Activated T-helper 17 cell treated with anti-CD3 and anti-CD28 coated beads, Interleukin-2, amount 50 U/mL, for 72 hours (primary cell): ENCODE measurements at places on chromosomes 11 and 22. TPM values are rescaled to one million over a fixed set of nuclear protein-coding genes. Genes with fewer than 3 reads are reported as not detected.

DNA sequence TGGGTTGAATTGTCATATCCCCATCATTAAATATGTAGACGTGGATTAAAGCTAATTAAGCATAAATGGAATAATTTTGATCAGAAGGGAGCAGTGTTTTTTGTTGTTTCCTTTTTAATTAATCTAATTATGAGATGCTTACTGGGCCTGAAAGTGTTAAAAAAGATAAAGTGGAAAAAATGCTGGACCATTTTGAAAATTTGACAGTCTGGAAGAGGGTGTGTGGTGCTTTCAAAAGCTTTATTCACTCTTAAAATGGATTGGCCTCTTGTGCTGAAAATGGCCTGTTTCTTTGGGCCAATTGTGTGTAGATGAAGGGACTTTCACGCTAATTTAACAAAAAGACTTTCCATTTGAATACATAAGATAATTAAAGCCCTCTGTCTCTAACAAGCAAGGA, 1.8 kb downstream of the TNRC6B start:
- H3K4me1 ChIP-seq = peaks cover 58% of the 10 kb centered on the region
- peaks cover 16% of the 10 kb centered on the region for H3K36me3 ChIP-seq

- no peak overlapping the region for H3K27ac ChIP-seq
- no peaks in the 10 kb centered on the region for H3K36me3 ChIP-seq
- ATAC-seq = no peak
- H3K4me1 ChIP-seq = no peaks in the 10 kb centered on the region
- H3K27me3 ChIP-seq = peaks cover 7% of the 10 kb centered on the region
These were observed 41.2 kb downstream of the HEPHL1 start for GRCh38 chr11:94062360-94062759.

DNA sequence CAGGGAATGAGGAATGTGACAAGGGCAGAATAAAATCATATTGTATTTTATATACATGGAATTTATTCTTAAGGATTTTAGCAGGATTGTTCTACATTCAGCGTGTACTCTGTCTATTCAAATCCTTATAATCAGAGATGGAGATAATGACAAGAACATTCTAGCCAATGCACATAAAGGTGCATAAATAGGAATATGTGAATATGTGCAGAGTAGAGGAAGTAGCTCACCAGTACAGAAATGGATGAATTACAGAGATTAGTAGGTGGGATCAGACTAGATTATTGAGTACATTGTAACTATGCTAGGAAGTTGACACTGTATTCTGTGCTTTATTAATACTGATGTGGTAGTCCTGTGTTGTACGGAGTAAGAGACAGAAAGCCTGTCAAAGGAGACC, 1308.8 kb downstream of the FAM181B start:
- H3K36me3 ChIP-seq = no peaks in the 10 kb centered on the region
- H3K4me3 ChIP-seq = no peak overlapping the region
- H3K27ac ChIP-seq = no peak overlapping the region

The BTBD18 gene
- not detected for total RNA-seq

GRCh38 chr22:48941903-48942575, 885.6 kb downstream of the BRD1 start:
- no peak overlapping the region for H3K27ac ChIP-seq
- no peaks in the 10 kb centered on the region for H3K36me3 ChIP-seq
- H3K4me3 ChIP-seq = no peak overlapping the region
- H3K27me3 ChIP-seq = peaks cover 4% of the 10 kb centered on the region
- H3K4me1 ChIP-seq = no peaks in the 10 kb centered on the region

DNA sequence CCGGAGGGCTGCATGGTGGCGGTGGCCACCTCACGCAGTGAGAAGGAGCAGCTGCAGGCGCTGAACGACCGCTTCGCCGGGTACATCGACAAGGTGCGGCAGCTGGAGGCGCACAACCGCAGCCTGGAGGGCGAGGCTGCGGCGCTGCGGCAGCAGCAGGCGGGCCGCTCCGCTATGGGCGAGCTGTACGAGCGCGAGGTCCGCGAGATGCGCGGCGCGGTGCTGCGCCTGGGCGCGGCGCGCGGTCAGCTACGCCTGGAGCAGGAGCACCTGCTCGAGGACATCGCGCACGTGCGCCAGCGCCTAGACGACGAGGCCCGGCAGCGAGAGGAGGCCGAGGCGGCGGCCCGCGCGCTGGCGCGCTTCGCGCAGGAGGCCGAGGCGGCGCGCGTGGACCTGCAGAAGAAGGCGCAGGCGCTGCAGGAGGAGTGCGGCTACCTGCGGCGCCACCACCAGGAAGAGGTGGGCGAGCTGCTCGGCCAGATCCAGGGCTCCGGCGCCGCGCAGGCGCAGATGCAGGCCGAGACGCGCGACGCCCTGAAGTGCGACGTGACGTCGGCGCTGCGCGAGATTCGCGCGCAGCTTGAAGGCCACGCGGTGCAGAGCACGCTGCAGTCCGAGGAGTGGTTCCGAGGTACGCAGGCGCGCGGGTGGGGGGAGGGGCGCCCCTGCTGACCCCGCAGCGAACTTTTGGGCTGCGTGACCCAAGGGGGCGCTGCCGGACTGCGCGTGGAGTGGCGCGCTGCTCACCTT, 670 bp downstream of the NEFH start:
- H3K27ac ChIP-seq = no peak overlapping the region
- ATAC-seq = peak; percentile 62
- H3K4me1 ChIP-seq = no peaks in the 10 kb centered on the region
- H3K27me3 ChIP-seq = peaks cover 37% of the 10 kb centered on the region
- H3K36me3 ChIP-seq = peaks cover 4% of the 10 kb centered on the region

The KRTAP5-2 gene
- not detected for total RNA-seq

- no peak overlapping the region for H3K4me3 ChIP-seq
- H3K27me3 ChIP-seq = peaks cover 9% of the 10 kb centered on the region
- H3K36me3 ChIP-seq = no peaks in the 10 kb centered on the region
- no peaks in the 10 kb centered on the region for H3K4me1 ChIP-seq
- H3K27ac ChIP-seq = no peak overlapping the region
- no peak for ATAC-seq
These were observed 2.0 kb downstream of the OR8D4 start for GRCh38 chr11:123903932-123904331.

The OR52J3 gene
- not detected for total RNA-seq

The UEVLD gene
- 24.4 TPM for total RNA-seq

DNA sequence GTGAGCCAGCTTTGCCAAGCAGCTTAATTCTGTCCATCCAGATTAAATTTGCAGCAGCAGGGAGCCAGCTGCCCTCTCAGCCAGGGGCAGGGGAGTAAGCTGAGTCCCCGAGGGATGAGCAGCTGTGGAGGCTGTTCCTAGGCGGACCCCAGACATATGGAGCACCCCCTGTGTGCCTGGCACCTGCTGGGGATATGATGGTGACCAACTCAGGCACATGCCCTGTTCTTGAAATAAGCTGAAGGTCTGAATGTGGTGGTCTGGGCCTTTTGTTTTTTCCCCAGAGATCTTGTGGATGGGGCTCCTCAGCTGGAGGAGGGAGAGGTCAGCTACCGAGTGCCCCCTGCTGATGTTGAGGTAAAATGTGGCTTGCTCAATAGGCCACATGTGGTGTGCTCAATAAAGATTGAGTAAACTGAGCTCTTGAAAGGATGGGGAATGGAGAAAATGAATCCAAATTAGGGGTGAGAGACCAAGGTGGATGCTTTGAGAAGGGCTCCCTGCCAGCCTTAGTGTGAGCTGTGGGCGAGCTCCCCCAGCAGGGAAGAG, 103.3 kb upstream of the NNMT start:
- H3K27ac ChIP-seq = peak overlapping the region; percentile 26
- no peak overlapping the region for H3K4me3 ChIP-seq
- ATAC-seq = no peak
- H3K4me1 ChIP-seq = peaks cover 10% of the 10 kb centered on the region
- no peaks in the 10 kb centered on the region for H3K36me3 ChIP-seq

- H3K4me3 ChIP-seq = no peak overlapping the region
- no peak overlapping the region for H3K27ac ChIP-seq
- H3K36me3 ChIP-seq = no peaks in the 10 kb centered on the region
- H3K4me1 ChIP-seq = no peaks in the 10 kb centered on the region
- no peak for ATAC-seq
- peaks cover 15% of the 10 kb centered on the region for H3K27me3 ChIP-seq
These were observed 10.4 kb upstream of the EMID1 start for GRCh38 chr22:29195118-29195963.

- H3K27me3 ChIP-seq = no peaks in the 10 kb centered on the region
- H3K36me3 ChIP-seq = peaks cover 59% of the 10 kb centered on the region
- H3K4me1 ChIP-seq = peaks cover 38% of the 10 kb centered on the region
- peak within 1 kb of the TSS; percentile 87 for H3K27ac ChIP-seq
- peak; percentile 67 for ATAC-seq
- peak within 1 kb of the TSS; percentile 86 for H3K4me3 ChIP-seq
These were observed at the start of gene AMPD3 for GRCh38 chr11:10454878-10455631. TSS of gene AMPD3 (plus strand) at chr11:10455264. CDS start at chr11:10461520, 6,256 bp downstream.

- H3K27ac ChIP-seq = no peak overlapping the region
- H3K27me3 ChIP-seq = peaks cover 3% of the 10 kb centered on the region
- no peaks in the 10 kb centered on the region for H3K36me3 ChIP-seq
- peaks cover 4% of the 10 kb centered on the region for H3K4me1 ChIP-seq
- H3K4me3 ChIP-seq = no peak overlapping the region
- no peak for ATAC-seq
These were observed 5.5 kb upstream of the NNMT start for GRCh38 chr11:114290503-114291235.

The CDC42BPG gene
- total RNA-seq = 0.37 TPM

GRCh38 chr22:49735411-49735900, 92.2 kb downstream of the BRD1 start:
- peaks cover 45% of the 10 kb centered on the region for H3K27me3 ChIP-seq
- ATAC-seq = no peak
- no peak overlapping the region for H3K27ac ChIP-seq
- H3K4me3 ChIP-seq = no peak overlapping the region
- H3K4me1 ChIP-seq = no peaks in the 10 kb centered on the region
- no peaks in the 10 kb centered on the region for H3K36me3 ChIP-seq

The OR6T1 gene
- not detected for total RNA-seq

DNA sequence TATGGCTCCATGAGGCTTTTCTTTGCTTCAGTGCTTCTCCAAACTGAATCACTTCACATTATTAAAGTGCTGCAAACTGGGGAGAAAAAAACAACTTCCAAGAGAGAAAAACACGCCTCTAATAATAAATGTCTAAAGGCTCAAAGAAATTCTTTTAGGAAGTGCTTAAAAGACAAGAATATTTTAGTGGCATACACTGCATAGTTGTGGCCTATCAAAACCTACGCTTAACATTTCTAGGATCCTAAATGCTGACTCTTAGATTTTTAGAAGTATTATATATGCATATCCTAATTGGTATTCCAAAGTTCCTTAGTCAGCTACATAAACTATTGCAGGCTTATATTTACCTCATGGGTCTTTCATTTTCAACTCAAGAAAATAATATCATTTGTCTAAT, 879.0 kb upstream of the CCDC90B start:
- no peak overlapping the region for H3K27ac ChIP-seq
- H3K36me3 ChIP-seq = no peaks in the 10 kb centered on the region
- no peaks in the 10 kb centered on the region for H3K4me1 ChIP-seq
- ATAC-seq = no peak

The DDI1 gene
- total RNA-seq = not detected

- peaks cover 5% of the 10 kb centered on the region for H3K4me1 ChIP-seq
- ATAC-seq = no peak
- H3K27me3 ChIP-seq = peaks cover 37% of the 10 kb centered on the region
- H3K27ac ChIP-seq = no peak overlapping the region
- H3K4me3 ChIP-seq = no peak overlapping the region
These were observed 6.4 kb upstream of the KRTAP5-10 start for GRCh38 chr11:71558996-71559395.

The ACCS gene
- total RNA-seq = 7.3 TPM

GRCh38 chr11:63530021-63530420, 6.6 kb upstream of the PLAAT4 start:
- no peaks in the 10 kb centered on the region for H3K36me3 ChIP-seq
- no peak overlapping the region for H3K4me3 ChIP-seq
- no peak for ATAC-seq
- H3K27ac ChIP-seq = peak overlapping the region; percentile 58

DNA sequence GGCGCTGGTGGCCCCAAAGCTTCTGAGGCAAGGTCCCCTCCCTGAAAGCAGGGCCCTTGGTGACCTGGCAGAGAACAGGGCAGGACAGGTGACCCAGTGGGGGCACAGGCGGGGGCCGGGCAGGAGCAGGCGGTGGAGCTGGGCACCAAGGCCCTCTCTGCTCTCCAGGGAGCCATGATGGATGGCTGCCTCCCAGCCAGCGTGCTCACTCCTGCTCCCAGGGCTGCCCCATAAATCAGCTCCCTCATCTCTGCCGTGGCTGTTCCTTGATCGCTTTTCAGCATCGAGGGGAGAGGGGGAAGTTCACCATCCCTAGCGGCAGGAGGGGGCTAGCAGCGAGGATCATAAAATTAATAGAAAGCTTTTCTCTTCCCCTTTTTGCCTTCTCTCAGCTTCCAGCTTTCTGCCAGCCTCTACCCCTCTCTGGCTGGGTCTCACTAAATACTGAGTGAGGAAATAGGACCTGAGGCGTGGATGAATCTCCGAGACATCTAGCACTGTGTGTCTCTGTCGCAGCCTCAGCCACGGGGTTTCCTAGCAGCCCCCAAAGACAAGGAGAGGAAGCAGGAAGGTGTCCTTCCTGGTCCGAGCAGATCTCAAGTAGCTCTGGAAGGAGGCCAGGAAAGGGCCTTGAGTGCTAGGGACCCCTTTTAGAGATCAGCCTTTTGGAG, 22.2 kb upstream of the ELFN2 start:
- H3K27me3 ChIP-seq = no peaks in the 10 kb centered on the region
- H3K4me3 ChIP-seq = no peak overlapping the region
- H3K27ac ChIP-seq = no peak overlapping the region
- ATAC-seq = no peak
- peaks cover 6% of the 10 kb centered on the region for H3K4me1 ChIP-seq

- peak; percentile 34 for ATAC-seq
- H3K27ac ChIP-seq = no peak overlapping the region
- no peaks in the 10 kb centered on the region for H3K27me3 ChIP-seq
- peaks cover 11% of the 10 kb centered on the region for H3K4me1 ChIP-seq
- no peaks in the 10 kb centered on the region for H3K36me3 ChIP-seq
- peak overlapping the region; percentile 24 for H3K4me3 ChIP-seq
These were observed 16.7 kb downstream of the OR4C3 start for GRCh38 chr11:48341466-48341865.

The CUL5 gene
- 32.3 TPM for total RNA-seq

DNA sequence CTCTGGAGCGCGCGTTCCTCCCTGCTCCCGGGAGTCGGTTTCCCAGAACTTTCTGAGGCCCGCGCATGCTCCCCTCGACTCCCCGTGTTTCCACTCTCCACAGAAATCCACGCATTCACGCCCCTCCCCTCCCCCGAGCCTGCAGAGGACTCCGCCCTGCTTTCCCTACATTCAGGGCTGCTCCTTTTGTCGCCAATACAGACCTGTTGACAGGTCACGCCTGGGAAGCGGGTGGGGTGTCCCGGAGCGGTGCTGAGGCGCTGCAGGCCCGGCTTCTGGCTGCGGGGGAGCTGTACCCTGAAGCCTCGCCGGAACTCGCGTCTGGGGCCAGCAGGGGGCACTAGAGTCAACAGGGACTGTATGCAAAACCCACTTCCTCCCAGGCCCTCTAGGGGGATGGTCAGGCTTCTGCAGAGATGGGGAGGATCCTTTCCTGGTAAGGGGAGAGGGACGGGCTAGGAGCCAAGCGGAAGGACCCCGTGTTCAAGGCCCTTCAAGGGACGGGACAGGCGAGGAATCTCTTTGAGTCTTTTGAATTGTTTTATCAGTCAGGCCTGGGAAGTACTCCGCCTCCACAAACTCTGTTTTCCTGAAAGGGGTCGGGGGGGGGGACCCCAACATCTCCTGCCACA, at the start of gene PRAME:
TSS of gene PRAME (minus strand) at position 294 of the 632 bp plus-strand sequence. CDS start 2,433 bp downstream, outside the sequence.
- peaks cover 2% of the 10 kb centered on the region for H3K27me3 ChIP-seq
- H3K27ac ChIP-seq = no peak within 1 kb of the TSS
- no peaks in the 10 kb centered on the region for H3K36me3 ChIP-seq
- ATAC-seq = peak; percentile 84
- no peaks in the 10 kb centered on the region for H3K4me1 ChIP-seq

- ATAC-seq = no peak
- no peak overlapping the region for H3K4me3 ChIP-seq
- no peaks in the 10 kb centered on the region for H3K4me1 ChIP-seq
- H3K27ac ChIP-seq = no peak overlapping the region
- peaks cover 4% of the 10 kb centered on the region for H3K27me3 ChIP-seq
- no peaks in the 10 kb centered on the region for H3K36me3 ChIP-seq
These were observed 111.9 kb downstream of the ARHGAP20 start for GRCh38 chr11:110600322-110600721.
